ENCODE measurements at places on chromosomes 4 and X. TPM values are rescaled to one million over a fixed set of nuclear protein-coding genes. Genes with fewer than 3 reads are reported as not detected.

Gene SOWAHD
- 0.11 TPM for total RNA-seq

Gene PFKFB1
- 0.55 TPM for total RNA-seq

Gene NAA15
- 64.3 TPM for total RNA-seq

Gene HS6ST2
- 0.62 TPM for total RNA-seq

Gene NLRP2B
- not detected for total RNA-seq

Gene NFXL1
- total RNA-seq: 12.6 TPM

Gene CTAG2
- total RNA-seq: not detected

Gene PRR27
- not detected for total RNA-seq

Gene APOO
- total RNA-seq: 37.2 TPM

Gene FGF5
- not detected for total RNA-seq

Gene CSAG3
- total RNA-seq: 0.55 TPM

Gene LRRC66
- 0.14 TPM for total RNA-seq

Gene BMP3
- total RNA-seq: not detected

Gene SLC10A6
- total RNA-seq: not detected

Gene OCIAD2
- 97.4 TPM for total RNA-seq

Gene GNRHR
- not detected for total RNA-seq

Gene MAGED4
- 0.95 TPM for total RNA-seq

Gene NPY5R
- not detected for total RNA-seq

Gene PARM1
- 0.05 TPM for total RNA-seq

Gene TMLHE
- 13.3 TPM for total RNA-seq

Gene CSTF2
- 53.8 TPM for total RNA-seq

Gene AMTN
- not detected for total RNA-seq

Gene HELT
- total RNA-seq: not detected

Gene HDX
- 1.5 TPM for total RNA-seq

Gene SSX3
- not detected for total RNA-seq

Gene ETDB
- not detected for total RNA-seq

Gene CACNA1F
- 0.87 TPM for total RNA-seq

Gene TAB3
- total RNA-seq: 20.1 TPM

Gene TAF9B
- total RNA-seq: 17.6 TPM

Gene LRIT3
- 0.19 TPM for total RNA-seq

Gene MAGEA3
- total RNA-seq: not detected

Gene SLC9B1
- total RNA-seq: 1.8 TPM

Gene PNMA6F
- not detected for total RNA-seq

Gene CCKAR
- total RNA-seq: not detected

Gene UVSSA
- total RNA-seq: 14.8 TPM

Gene FREM3
- total RNA-seq: not detected

Gene MAGEA8
- not detected for total RNA-seq

Gene ADGRG2
- not detected for total RNA-seq

Gene ASMTL
- 33.9 TPM for total RNA-seq

Gene TDO2
- total RNA-seq: not detected

Gene ATP1B4
- not detected for total RNA-seq

Gene RLIM
- total RNA-seq: 36.5 TPM

Gene NAA11
- total RNA-seq: not detected

Gene GABRE
- not detected for total RNA-seq

Gene ZFX
- total RNA-seq: 37.9 TPM

Gene DAPP1
- total RNA-seq: 25.9 TPM

Gene PRPS2
- total RNA-seq: 116 TPM

Gene ARAP2
- total RNA-seq: 40.0 TPM

Gene NEUROG2
- not detected for total RNA-seq

Gene PPP4R3C
- not detected for total RNA-seq

Gene AMBN
- total RNA-seq: not detected

Gene PNMA3
- 0.54 TPM for total RNA-seq

Gene MAOA
- 2.2 TPM for total RNA-seq

Gene SPIN3
- 10.0 TPM for total RNA-seq

Gene CSN1S1
- not detected for total RNA-seq
